ENCODE measurements at places on chromosomes 5 and 9. TPM values are rescaled to one million over a fixed set of nuclear protein-coding genes. Genes with fewer than 3 reads are reported as not detected.

SLC9A3 gene
- total RNA-seq, result 11.5 TPM

CER1 gene
- not detected for total RNA-seq

LOX gene
- not detected for total RNA-seq

GRCh38 chr5:10329446-10329819 lies 21.7 kb upstream of the CMBL start:
- no peak for DNase-seq

DNA sequence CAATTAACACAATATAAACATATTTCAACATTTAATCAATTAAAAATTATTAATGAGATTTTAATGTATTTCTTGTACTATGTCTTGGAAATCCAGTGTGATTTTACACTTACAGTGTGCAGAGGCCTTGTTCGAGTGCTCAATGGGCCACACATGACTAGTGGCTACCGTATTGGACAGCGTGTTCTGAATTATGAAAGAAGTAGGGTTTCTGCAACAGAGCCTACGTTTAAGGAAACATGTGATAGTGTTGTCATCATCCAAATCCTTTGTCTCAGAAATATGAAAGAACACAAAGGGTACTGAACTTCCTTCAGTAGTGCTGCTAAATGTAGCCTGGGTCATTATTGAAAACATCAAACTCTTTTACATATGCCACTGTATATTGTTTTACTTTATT lies 29.5 kb downstream of the NPR3 start:
- DNase-seq, result no peak

- no peak for DNase-seq
These were observed 6.3 kb upstream of the DBN1 start for GRCh38 chr5:177479774-177480173.

GRCh38 chr9:106286249-106286648 lies 576.7 kb upstream of the ZNF462 start:
- DNase-seq, result peak; percentile 7

- no peak for DNase-seq
These were observed 969 bp downstream of the CLK4 start for GRCh38 chr5:178625679-178626483.

GRCh38 chr5:135227064-135228022 lies 171.7 kb downstream of the MACROH2A1 start:
- DNase-seq, result no peak

DNA sequence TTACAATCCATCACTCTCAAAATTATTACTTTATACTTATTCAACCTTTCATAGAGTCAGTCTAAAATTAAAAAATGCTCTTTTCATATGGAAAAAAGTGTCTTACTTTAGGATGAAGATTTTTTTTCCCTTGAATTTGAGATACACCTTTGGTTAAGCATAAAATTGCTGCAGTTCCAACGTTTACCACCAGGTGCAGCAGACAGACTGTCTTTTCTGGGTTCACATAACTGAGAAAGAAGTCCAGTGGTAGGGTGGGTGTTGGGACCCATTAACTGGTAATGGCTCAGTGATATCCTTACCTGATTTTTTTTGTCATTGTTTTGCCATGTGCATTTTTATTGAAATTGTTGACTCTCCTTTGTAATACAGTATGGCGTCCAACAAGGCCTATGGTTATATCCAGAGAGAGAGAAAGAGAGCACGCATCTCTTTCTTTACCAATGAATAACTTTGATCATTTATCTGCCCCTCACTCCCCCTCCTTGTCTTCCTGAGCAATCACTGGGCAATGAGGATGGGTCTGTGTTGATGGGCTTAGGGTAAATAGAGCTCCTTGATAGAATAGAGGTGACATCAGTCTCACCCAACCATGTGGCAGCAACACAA lies 98.4 kb downstream of the FBXL7 start:
- peak; percentile 64 for DNase-seq

GRCh38 chr5:90967443-90967842 lies 408.8 kb downstream of the ADGRV1 start:
- DNase-seq, result no peak

- no peak for DNase-seq
These were observed 131.4 kb downstream of the OXCT1 start for GRCh38 chr5:41738710-41739354.

- DNase-seq, result no peak
These were observed 16.2 kb downstream of the GDNF start for GRCh38 chr5:37823433-37824152.

- no peak for DNase-seq
These were observed 20.8 kb upstream of the GTF3C5 start for GRCh38 chr9:133009906-133010582.
